ENCODE measurements at places on chromosomes 5 and 9.

DNA sequence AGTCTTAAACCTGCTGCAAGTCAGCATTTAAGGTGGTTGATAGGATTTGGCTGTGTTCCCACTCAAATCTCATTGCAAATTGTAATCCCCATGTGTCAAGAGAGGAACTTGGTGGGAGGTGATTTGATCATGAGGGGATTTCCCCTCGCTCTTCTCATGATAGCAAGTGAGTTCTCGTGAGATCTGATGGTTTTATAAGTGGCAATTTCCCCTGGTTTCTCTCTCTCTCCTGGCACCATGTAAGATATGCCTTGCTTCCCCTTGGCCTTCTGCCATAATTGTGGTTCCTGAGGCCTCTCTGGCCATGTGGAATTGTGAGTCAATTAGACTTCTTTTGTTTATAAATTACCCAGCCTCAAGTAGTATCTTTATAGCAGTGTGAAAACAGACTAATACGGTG is 84.3 kb upstream of the SMC2 start:
- no peak for DNase-seq

- DNase-seq, result no peak
These were observed 45.9 kb downstream of the COL23A1 start for GRCh38 chr5:178544166-178544834.

- no peak for DNase-seq
These were observed 268.8 kb downstream of the NSG2 start for GRCh38 chr5:174314261-174314660.

GRCh38 chr5:177994561-177995190 is 1.4 kb downstream of the PROP1 start:
- no peak for DNase-seq

- DNase-seq, result no peak
These were observed 275.9 kb downstream of the ACTL7B start for GRCh38 chr9:108579757-108580439.

- DNase-seq, result no peak
These were observed 18.3 kb downstream of the CCNJL start for GRCh38 chr5:160293901-160294561.

- DNase-seq, result no peak
These were observed 13.8 kb downstream of the TMEM267 start for GRCh38 chr5:43469671-43470391.

DNA sequence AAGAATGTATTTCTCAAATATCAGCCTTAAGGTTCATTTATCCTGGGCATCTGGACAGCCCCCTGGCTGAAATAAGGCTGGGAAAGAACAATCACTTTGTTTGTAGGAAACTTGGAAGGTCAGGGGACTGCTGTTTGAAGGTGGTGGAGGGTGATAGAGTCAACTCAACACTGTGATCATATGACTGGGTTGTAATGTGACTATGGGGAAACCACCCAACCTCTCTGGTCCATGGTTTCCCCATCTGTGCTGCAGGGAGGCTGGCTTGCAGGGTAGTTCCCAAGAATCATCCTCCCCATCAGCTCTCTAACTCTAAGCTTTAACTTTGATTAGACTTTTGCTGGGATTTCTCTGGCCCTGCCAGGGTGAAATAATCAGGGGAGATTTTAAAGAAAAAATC is 10.0 kb downstream of the INSYN2B start:
- no peak for DNase-seq

- DNase-seq, result no peak
These were observed 80.4 kb downstream of the RGS3 start for GRCh38 chr9:113543982-113544303.

DNA sequence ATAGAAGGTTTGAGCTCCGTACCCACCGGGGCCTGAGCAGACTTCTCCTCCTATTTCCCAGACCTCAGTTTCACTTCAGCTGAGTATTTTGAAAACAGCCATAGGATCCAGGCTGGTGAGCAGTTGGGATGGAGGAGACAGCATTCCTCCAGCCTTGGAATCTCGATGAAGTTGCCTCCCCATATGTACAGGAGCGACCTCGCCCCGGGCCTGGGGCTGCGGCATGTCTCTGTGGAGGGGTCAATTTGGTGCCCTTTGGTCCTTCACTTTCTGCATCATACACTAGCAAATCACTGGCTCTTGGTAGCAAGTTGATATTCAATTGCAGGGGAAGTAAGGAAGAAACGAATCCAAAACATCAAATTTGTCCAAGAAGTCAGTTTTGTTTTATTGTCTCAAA is 402.0 kb upstream of the IRX4 start:
- DNase-seq, result no peak

DNA sequence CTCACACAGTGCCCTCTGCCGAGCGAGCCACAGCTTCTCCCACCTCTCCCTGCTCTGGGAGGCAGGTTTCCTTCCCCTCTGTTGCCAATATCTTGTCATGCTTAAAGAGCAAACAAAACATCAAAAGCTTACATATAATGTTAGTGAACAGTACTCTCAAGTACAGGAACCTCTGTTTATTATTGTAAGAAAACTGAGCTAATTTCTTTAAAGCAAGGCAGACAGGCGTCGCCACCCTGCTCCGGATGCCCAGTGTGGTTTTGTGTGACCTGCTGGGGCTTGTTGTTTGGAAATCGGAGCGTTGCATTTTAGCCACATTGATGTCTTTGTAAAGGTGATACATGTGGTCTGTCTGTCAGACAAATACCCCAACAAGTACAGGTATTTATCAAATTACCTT is 401.4 kb upstream of the IRX1 start:
- DNase-seq, result no peak

DNA sequence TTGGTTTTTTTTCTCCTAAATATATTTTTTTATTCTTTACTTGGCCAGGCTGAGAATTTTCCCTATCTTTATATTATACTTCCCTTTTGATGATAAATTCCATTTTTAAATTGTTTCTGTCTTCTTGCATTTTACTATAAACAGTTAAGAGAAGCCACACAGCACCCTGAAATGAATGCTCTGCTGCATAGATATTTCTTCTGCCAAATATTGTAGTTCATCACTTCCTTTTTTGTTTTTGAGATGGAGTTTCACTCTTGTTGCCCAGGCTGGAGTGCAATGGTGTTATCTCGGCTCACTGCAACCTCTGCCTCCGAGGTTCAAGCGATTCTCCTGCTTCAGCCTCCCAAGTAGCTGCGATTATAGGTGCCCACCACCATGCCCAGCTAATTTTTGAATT is 8.5 kb upstream of the INIP start:
- DNase-seq, result no peak

DNA sequence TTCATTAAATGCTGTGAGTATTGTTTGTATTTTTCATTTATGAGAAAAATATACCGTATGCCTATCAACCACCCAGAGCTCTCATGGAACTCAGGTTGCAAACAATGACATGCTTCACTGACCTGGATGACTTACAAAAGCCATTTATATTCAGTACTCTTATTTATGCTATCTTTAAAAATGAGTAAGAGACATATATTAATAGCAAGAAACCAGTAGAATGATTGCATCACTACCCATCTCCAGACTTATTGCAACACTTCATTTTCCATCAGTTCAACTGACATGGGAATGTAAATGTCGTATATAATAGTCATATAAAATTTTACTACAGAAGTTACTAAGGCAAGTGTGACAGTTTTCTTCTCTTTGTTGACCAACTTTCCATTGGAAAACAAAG is 69.1 kb downstream of the OTP start:
- DNase-seq, result no peak

- DNase-seq, result no peak
These were observed 24.5 kb upstream of the SEMA4D start for GRCh38 chr9:89522261-89522958.

Measured in cortex of kidney (tissue), 1 donor.